Stimulated activated CD4-positive, alpha-beta T cell treated with anti-CD3 and anti-CD28 coated beads, TNF-alpha, amount 100 ng/mL, for 1 hour (primary cell): ENCODE measurements at places on chromosomes 3 and 15.

DNA sequence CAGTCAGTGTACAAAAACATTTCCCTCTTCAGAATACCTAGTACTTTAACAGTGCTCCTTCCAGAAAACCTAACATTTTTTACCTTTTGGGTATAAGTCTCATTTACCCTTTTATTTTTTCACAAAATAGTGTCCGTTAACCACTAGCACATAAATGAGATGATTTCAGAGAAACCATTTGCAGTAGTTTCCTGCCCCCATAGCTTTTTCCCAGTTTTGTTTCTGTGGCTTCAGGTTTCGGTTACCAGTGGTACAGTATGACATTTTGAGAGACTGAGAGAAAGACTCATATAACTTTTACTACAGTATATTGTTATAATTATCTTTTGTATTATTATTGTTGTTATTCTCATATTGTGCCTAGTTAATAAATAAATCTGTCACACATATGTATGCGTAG is 6.2 kb upstream of the RBMS3 start:
- DNase-seq: no peak

DNA sequence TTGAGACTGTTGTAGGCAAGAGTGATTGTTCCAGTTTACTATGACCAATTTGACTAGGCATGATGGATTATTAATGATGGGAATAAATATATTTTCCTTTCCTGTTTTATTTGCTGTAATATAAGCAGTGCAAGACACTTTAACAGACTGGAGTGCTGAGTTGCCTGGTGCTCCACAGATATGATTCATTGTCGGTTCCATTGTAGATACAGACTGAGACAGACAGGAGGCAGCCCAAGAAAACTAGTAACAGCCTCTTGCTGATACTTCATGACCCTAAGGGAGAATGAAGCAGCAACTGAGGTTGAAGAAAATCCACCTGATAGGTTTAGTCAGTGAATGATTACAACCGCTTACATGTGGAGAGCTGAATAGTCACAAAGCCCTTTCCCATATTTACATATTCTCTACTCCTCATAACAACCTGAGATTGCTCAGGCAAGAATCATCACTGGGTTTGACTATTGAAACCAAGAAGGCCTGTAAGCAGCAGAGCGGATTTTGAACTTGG is 235.1 kb upstream of the TPRG1 start:
- DNase-seq: no peak

GRCh38 chr3:197425485-197426120 is 127.2 kb upstream of the DLG1 start:
- DNase-seq: no peak

- DNase-seq: no peak
These were observed 50.3 kb upstream of the ATP13A3 start for GRCh38 chr3:194536871-194537637.

- no peak for DNase-seq
These were observed 752.3 kb downstream of the NR2F2 start for GRCh38 chr15:97082830-97083229.

DNA sequence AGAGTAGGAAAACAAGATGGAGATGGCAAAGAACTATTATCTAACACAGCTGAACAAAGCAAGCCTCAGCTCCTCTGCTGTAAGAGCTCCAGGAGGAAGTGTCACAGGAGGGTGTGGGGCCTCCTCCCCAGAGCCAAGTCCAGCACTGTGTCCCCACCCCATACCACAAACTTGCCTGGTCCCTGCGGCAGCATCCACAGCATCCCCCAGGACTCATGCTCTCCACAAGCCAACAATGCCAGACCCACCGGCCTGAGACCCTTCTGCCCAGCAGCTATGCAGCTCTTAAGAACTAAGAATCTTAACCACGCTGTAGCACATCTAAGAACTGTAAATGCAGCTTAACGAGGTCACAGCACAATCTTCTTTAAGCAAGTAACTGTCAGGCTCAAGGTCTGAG is 9.1 kb downstream of the RBM15B start:
- DNase-seq: no peak

DNA sequence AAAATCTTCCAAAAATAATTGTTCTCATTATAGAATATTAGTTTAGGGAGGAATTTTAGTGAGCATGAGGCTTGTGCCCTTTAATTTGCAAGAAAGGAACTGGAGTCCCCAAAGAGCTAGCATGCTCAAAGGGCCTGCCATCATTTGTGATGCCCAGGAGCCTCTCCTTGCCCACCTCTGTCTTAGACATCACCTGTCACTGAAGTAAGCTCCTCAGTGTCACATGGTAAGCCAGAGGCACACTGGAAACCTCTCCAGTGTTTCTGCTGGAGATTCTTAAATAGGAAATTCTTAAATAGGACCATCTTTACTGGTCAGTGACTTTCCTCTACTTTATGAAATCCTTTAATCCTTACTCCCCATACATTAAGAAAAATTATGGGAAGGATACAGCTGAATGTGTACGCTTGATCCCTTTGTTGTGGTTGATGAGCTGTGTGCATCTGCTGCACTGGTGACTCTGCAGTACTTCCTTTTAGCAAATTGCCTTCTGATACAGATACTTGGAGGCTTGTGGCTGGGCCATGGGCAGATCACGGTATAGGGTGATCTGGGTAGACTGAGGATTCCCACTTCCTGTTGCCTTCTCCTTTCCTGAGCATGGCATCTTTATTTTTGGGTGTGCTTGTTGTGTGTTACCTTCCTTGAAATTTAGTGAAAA is 197.4 kb downstream of the KLHL25 start:
- DNase-seq: no peak

DNA sequence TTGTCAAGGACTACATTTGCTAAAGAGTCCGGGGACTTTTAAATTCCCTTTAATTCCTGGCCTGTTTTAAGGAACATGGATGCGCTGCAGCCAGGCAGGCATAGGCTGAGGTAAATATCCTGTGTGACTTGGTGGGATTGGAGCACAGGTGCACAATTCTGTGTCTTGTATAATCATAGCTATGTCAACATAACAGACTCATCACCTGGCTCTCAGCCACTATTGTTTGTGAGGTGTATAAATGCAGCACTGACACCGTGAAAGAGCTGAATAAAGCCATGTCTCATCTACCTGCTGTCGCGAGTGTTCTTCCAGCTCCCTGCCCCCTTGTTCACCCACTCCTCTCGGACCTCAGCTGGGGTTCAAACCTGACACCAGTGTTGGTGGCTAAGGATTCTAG is 109.7 kb downstream of the MFSD1 start:
- DNase-seq: no peak

GRCh38 chr3:72665701-72666446 is 182.4 kb downstream of the SHQ1 start:
- DNase-seq: peak; percentile 35

GRCh38 chr15:40511093-40511471 is 40.3 kb downstream of the CHST14 start:
- DNase-seq: no peak

DNA sequence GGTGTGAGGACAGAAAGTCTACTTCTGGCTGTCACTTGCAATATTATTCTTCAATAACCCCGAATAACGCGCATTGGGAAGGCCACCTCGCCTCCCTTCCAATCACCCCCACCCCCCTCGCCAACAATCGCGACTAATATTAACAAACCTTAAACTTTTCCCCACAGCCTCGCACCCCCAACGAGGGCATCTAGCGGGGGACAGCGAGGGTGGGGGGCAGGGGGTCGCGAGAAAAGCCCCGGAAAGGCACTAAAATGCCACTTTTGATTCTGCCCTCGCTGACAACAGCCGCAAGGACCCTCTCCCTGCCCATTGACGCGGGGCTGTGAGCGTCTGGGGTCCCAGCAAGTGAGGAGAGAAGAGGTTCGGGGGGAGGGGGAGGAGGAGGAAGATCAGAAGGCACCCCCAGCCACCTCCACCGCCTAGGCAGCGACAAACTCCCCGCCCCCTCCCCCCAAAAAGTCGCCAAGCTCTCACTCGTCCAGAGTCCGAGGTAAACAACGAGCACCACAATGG is 868 bp downstream of the SATB1 start:
- DNase-seq: peak; percentile 4

- no peak for DNase-seq
These were observed 92.5 kb upstream of the PFN2 start for GRCh38 chr3:150063237-150063636.

GRCh38 chr15:71448688-71449114 is 333.4 kb downstream of the THSD4 start:
- DNase-seq: no peak

DNA sequence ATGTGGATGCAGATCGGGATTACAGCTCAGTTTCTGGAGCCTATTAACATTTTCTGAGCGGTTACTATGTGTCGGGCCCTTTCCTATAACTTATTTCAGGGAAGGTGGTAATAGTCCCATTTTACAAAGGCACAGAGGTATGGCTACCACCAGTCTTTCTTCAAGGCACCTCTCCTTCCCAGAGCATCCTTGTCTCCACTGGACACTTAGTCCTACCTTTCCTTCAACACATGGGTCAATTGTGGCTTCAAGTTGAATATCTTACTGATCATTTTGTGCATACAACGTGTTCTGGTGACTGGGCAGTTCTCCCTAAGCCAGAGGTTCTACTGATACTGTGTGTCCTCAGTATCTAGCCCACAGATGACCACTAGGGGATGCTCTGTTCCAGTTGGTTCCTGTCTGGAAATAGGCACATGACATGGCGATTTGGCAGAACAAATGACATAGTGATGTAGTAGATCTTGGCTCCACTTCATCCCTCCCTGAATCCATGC is 60.7 kb upstream of the CMTM8 start:
- DNase-seq: peak; percentile 3

GRCh38 chr3:72352176-72352575 is 496.1 kb downstream of the SHQ1 start:
- no peak for DNase-seq

- DNase-seq: no peak
These were observed 298.3 kb downstream of the MEX3B start for GRCh38 chr15:81747482-81747881.

DNA sequence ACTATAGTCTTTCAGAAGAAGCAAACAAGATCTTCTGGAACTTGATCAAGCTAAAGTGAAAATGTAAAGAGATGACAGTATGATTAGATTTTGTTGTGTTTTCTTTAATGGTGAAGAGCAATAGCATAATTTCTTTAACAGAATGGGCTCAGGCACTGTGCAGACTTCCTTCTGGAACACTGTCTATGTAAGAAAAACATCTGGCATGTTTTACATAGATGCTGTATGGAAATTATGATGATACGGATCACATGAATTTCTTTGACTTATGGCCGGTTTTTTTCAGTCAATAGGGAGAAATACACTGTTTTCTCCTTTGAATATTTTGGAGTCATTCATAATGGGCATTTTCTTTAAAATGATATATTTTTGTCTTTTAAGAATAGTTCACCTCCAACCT is 42.6 kb downstream of the PHLDB2 start:
- no peak for DNase-seq

DNA sequence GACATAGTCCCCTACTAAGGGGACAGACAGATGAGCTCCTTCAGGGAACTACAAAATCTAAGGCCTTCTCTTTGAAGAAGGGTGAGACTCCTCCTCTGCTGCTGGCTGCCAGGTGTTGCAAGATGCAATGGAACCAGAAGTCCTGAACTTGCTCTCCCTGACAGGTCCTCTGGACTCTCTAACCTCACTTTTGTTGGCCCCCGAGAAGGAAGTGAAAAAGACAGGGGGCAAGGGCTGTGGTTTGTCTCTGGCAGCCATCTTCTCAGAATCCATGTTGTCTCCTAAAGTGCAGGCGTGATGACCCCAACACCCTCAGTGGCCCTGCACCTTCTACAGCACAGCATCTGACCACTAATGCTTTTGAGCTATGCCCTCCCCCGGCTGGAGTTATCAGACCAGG is 292.5 kb downstream of the CHST2 start:
- no peak for DNase-seq
